ENCODE measurements at places on chromosomes 4 and X.

DNA sequence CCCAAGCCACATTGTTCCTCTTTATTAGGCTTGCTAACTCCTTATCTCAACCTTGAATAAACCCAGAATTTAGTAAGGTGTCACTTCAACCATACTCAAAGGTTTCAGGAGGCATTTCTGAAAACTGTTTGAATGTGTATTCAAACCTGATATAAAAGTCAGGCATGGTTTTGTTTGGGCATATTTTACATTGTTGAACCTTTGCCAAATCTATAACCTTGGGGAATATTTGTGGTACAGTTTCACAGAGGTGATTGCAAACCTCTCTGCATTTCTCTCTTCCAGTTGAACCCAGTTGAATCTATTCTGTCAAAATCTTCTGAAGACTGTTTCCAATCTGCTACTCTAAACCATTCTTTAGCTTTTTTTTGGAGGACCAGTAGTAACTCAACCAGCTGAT is 409.0 kb downstream of the TECRL start:
- DNase-seq = no peak

- no peak for DNase-seq
Measured at GRCh38 chr4:8353912-8354453, 84.4 kb downstream of the HTRA3 start.

- DNase-seq = no peak
Measured at GRCh38 chr4:122635205-122635604, 14.3 kb upstream of the IL21 start.

- DNase-seq = no peak
Measured at GRCh38 chr4:108766058-108766457, 3.2 kb upstream of the ETNPPL start.

- no peak for DNase-seq
Measured at GRCh38 chr4:20428436-20429160, 176.9 kb downstream of the SLIT2 start.

DNA sequence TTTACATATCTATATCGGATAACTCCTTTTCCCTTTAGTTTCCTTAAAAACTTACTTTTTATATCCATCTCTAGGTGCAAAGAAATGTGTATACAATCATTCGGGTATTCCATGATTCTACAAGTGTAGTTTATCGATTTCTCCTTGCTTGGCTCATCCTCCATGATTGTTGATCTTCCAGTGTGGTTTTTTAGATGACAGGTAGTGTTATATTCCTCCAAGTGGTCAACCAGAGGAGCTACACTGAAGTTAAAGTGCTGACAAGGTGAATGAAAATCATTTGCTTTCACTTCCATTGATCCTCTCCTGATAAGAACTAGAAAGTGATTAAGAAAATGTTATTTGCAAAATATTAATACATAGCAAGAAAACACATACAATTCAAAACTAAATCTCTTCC is 38.5 kb downstream of the TMEM156 start:
- no peak for DNase-seq

GRCh38 chr4:85644061-85644460 is 169.1 kb downstream of the ARHGAP24 start:
- no peak for DNase-seq

- DNase-seq = no peak
Measured at GRCh38 chrX:17597836-17598439, 139.4 kb upstream of the SCML1 start.

DNA sequence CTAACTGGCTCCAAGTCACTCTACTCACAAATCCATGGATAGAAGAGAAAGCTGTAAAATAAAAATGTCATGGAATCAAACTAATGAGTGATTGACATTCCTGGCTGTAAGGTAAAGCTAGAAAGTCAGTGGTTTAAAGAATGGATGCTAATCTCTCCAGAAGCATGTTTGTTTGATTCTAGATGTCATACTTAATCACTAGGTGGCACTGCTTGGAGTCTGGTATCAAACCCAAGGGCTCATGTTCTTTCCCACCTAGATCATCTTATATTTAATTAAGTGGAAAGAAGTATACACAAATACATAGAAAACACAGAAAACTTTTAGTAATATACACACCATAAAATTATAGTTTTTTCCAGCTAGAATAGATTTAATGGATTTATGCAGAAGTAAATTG is 2666.6 kb downstream of the PCDH7 start:
- no peak for DNase-seq

GRCh38 chrX:3191796-3192195 is 150.5 kb downstream of the ARSF start:
- DNase-seq = no peak

DNA sequence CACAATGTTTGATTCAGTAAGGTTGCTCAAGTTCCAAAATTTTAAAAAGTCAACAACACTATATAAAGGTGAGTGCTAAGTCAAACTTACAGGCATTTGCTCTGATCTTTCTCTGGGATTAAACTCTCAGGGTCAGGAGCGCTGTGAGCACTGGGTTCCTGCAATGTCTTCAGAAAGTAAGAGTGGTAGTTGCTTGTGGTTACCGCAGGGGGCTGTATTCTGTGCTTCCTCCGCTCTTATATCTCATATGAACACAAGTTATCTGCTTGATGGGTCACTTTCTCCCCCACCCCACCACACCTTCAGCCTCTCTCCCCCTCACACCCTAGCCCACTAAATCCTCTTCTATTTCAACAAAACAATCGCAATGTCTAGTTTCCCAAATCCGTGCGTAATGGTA is 116.4 kb upstream of the IGSF1 start:
- DNase-seq = no peak

GRCh38 chr4:94746746-94747145 is 11.0 kb upstream of the BMPR1B start:
- DNase-seq = no peak

- no peak for DNase-seq
Measured at GRCh38 chr4:167786504-167786903, 305.8 kb upstream of the ANXA10 start.

- DNase-seq = no peak
Measured at GRCh38 chr4:161767116-161767515, 396.7 kb downstream of the FSTL5 start.

DNA sequence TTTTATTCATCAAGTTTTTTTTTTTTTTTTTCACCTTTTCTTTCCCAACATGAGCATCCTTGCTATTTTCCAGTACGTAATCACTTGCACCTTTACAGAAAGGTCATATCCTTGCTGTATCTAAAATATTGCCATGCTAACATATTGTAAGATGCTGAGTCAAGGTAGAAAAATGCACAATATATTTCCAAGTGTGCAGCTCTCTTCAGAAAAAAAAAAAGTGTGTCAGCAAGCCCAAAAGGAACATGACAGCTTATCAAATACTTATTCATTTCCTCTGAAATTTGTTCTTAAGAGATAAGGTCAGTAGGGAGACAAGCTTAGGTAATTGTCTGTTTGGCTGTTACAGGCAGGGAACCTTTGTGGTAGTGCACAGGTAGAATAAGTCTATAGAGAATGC is 27.0 kb downstream of the SH2D1A start:
- no peak for DNase-seq

GRCh38 chr4:62077406-62077805 is 877.3 kb downstream of the ADGRL3 start:
- DNase-seq = no peak

- no peak for DNase-seq
Measured at GRCh38 chrX:152810403-152810802, 20.2 kb downstream of the CETN2 start.

DNA sequence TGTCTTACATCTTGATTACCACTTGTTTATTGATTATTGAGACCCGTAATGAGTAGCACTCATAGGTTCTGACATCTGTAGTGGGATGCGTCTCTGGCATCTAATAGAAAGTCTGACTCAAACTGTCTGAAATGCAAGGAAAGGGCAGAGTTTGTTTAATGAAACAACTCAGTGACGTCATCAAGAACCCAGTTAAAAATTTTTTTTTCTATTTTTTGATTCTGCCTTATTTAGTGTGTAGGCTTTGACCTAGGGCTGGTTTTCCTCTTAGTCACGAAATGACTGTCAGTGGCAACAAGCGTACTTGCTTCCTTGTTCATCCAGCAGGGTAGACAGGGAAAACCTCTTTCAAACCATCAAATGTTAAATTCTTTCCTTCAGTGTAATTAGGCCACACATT is 3.1 kb upstream of the CDKL5 start:
- no peak for DNase-seq

- no peak for DNase-seq
Measured at GRCh38 chr4:181372014-181372413, 871.2 kb upstream of the TENM3 start.
